Pancreas (tissue), 10 donors: ENCODE measurements at places on chromosomes 1 and 21.

GRCh38 chr1:151502859-151503780 is 8.1 kb upstream of the CGN start:
- no peak overlapping the region for H3K4me3 ChIP-seq
- no peaks in the 10 kb centered on the region for H3K36me3 ChIP-seq
- DNase-seq: no peak

GRCh38 chr1:161089938-161090337 is 580 bp upstream of the NECTIN4 start:
- DNase-seq: no peak
- no peaks in the 10 kb centered on the region for H3K27me3 ChIP-seq
- no peaks in the 10 kb centered on the region for H3K36me3 ChIP-seq

- DNase-seq: peak; percentile 63
- no peak overlapping the region for H3K27ac ChIP-seq
- no peak overlapping the region for H3K4me3 ChIP-seq
- H3K27me3 ChIP-seq: no peaks in the 10 kb centered on the region
- H3K36me3 ChIP-seq: peaks cover 10% of the 10 kb centered on the region
- no peaks in the 10 kb centered on the region for H3K4me1 ChIP-seq
Measured at GRCh38 chr1:205791568-205792180, 16.4 kb upstream of the RAB29 start.

GRCh38 chr1:100387657-100388350 is 35.5 kb downstream of the CDC14A start:
- H3K36me3 ChIP-seq: no peaks in the 10 kb centered on the region
- no peak for DNase-seq
- no peak overlapping the region for H3K4me3 ChIP-seq
- H3K4me1 ChIP-seq: no peaks in the 10 kb centered on the region
- H3K27me3 ChIP-seq: no peaks in the 10 kb centered on the region

DNA sequence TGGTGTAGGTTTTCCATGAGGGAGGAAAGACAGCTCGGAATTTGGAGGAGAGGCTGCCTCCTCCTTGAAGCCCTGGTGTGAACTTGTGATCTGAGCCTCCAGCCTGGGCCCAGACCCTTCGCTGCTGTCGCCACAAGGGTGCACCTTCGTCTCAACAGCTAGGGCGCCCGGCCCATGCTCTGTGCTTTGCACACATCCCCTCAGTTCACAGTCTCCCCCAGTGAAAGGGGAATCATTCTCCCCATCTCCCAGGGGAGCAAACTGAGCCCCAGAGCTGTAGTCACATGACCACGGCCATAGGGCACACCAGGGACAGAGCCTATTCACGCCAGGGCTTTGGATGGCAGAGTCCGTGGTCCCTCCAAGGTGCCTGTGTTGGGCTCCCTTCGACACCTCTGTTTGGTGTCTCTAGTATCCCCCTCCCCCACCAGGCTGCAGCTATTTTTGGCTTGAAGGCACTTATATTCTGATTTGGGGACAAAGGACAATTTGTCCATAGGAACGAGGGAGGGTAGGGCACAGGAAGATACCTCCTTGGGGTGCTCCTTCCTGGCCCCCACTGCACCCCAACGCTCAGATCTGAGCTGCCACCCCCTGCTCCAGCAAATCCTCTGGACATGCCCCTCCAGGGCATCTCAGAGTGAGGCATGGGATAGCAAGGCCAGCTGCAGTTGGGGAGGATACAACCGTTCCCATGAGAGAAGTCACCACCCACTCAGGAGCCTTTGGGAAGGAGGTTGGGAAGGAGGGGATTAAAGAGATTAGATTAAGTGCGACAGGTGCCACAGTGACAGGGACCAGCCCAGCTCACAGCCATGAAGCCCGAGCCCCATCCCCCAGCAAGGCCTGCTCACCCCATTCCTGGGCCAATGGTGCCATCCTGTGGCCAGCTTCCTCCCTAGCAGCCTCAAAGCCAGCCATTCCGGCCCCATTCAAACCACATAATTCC is 15.7 kb downstream of the MATN1 start:
- H3K4me1 ChIP-seq: no peaks in the 10 kb centered on the region
- H3K27me3 ChIP-seq: no peaks in the 10 kb centered on the region
- no peak overlapping the region for H3K4me3 ChIP-seq
- DNase-seq: peak; percentile 79

DNA sequence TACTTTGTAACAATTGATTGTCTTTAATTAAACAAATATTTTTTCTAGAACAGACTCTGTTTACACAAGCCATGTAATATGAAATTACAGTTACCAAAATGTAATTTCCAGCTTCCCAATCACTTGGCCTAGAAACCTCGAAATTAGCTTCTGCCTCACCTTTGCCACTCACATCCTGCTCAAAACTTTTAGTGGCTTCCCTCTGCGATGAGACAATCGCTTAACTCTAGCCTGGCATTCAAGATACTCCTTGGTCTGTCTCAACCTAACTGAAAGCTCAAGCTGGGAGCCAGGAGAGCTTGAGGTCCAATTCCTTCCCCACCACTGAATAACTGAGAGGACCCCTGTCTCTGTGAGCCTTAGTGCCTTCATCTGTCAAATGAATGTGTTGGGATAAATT is 42.8 kb downstream of the GFI1 start:
- H3K4me1 ChIP-seq: no peaks in the 10 kb centered on the region
- no peak overlapping the region for H3K27ac ChIP-seq
- no peaks in the 10 kb centered on the region for H3K36me3 ChIP-seq
- no peak for DNase-seq
- no peaks in the 10 kb centered on the region for H3K27me3 ChIP-seq

- H3K4me1 ChIP-seq: no peaks in the 10 kb centered on the region
- no peak overlapping the region for H3K27ac ChIP-seq
- no peaks in the 10 kb centered on the region for H3K36me3 ChIP-seq
Measured at GRCh38 chr21:36835383-36835795, 131.1 kb downstream of the HLCS start.

GRCh38 chr1:11421443-11421842 is 57.5 kb upstream of the DISP3 start:
- no peaks in the 10 kb centered on the region for H3K36me3 ChIP-seq
- no peak overlapping the region for H3K27ac ChIP-seq
- H3K4me3 ChIP-seq: no peak overlapping the region
- no peak for DNase-seq
- H3K27me3 ChIP-seq: no peaks in the 10 kb centered on the region

DNA sequence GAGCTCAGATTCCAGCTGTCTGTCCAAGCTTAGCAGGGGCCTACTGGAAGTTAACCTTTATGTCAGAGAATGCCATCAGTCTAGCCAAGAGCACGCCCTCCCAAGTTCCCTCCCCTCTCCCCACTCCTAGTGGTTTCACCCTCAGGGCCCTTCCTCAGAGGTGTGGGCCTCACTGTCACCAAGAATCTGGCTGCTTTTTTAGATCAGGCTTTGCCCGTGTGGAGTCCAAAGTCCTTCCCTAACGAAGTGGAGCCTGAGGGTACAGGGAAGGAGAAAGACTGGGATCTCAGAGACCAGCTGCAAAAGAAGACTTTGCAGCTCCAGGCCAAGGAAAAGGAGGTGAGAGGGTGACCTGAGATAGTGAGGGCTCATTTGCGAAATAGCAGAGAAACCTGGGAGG is 4.1 kb downstream of the C1orf74 start:
- H3K27ac ChIP-seq: no peak overlapping the region
- no peaks in the 10 kb centered on the region for H3K36me3 ChIP-seq
- peaks cover 10% of the 10 kb centered on the region for H3K4me1 ChIP-seq

DNA sequence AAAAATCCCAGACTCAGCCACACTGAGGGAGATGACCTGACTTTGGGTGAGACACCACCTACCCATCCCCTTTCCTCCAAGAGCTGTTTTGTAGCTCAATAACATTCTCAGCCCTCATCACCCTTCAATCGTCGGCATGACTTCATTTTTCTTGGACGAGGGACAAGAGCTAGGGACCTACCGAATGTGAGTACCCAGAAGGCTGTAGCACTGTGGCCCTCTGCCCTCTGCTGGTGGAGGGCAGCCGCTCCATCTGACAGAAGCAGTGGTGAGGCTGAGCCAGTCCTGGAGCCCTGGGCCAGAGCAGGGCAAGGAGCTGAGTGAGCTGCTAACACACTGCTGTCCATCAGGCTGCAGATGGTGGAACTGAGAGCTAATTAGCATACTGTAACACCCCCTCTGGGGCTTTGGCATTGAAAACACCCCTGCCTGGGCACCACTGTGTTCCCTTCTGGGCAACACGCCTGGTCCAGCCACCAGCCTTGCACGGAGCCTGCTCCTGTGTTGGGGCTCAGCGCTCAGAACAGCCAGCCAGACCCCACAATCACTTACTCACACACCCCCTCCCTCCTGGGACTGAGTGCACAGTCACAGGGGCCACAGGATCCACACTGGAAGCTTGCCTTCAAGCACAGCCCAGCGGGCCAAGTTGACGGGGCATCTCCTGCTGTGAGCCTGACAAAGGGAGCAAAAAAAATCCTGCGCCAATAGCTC is 18.3 kb upstream of the ALPL start:
- H3K4me3 ChIP-seq: no peak overlapping the region
- no peak for DNase-seq
- H3K4me1 ChIP-seq: no peaks in the 10 kb centered on the region
- no peaks in the 10 kb centered on the region for H3K36me3 ChIP-seq

GRCh38 chr1:232675898-232676297 is 46.0 kb upstream of the SIPA1L2 start:
- DNase-seq: no peak
- H3K36me3 ChIP-seq: no peaks in the 10 kb centered on the region
- H3K27me3 ChIP-seq: no peaks in the 10 kb centered on the region
